ENCODE measurements at places on chromosomes 16 and 17.

- DNase-seq, result no peak
Observed at GRCh38 chr16:70681382-70682238, 4.2 kb downstream of the MTSS2 start.

- no peak for DNase-seq
Observed at GRCh38 chr16:89705006-89705405, 3.5 kb upstream of the SPATA2L start.

DNA sequence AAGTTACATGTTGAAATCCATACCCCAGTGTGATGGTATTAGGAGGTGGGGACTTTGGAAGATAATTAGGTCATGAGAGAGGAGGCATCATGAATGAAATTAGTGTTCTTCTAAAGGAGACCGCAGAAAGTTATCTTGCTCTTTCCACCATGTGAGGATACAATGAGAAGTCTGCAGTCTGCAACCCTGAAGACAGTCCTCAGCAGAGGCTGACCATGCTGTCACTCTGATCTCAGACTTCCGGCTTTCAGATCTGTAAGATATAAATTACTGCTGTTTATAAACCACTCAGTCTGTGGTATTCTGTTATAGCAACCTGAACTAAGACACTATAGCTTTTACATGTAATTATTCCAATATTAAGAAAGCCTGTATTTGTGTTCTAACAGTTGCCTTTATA lies 116.7 kb upstream of the CES5A start:
- no peak for DNase-seq

DNA sequence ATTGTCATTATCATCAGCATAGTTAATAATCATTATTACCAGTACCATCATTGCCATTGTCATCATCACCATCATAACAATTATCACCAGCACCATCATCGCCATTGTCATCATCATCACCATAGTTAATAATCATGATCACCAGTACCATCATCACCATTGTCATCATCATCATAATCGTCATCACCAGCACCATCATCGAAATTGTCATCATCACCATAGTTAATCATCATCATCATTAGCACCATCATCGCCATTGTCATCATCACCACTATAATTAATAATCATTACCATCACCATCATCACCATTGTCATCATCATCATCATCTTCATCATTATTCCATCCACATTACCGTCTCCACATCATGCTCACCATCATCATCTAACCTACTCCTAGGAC lies 13.5 kb downstream of the PDILT start:
- no peak for DNase-seq

DNA sequence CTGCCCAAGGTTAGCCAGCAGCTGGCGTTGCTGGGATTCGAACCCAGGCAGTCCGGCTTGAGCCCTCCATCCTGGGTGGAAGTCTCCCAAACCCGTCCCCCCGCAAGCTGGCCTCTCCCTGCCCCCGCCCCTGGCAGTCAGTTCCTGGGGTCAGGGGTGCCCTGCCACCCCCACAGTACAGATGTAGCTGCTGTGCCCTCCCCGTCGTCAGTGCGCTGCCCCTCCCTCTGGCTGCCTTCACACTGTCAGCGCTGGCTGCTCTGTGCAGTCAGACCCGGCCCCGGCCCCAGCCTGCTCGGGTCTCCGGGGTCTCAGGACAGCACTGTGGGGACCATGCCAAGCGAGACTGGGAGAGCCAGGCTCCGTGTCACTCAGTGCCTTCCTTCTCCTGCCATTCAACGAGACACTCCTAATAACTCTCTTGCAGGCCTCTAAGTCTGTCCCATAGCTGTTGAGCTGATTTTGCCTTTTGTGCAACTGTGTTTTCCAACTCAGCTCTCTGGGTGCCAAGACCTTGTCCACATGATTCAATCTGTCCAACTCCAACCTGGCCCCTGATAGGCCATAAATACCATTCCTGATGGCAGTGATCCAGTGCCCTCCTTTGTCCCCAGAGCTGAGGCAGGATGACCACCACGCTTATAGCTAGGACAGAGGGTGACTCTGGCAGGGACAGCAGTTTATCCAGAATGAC lies 55.5 kb upstream of the IL34 start:
- DNase-seq, result no peak

GRCh38 chr17:7114875-7115614 lies 423 bp upstream of the ASGR2 start:
- no peak for DNase-seq

- no peak for DNase-seq
Observed at GRCh38 chr16:78689536-78689935, 590.1 kb downstream of the WWOX start.

- DNase-seq, result no peak
Observed at GRCh38 chr16:67864594-67864993, 8.3 kb upstream of the EDC4 start.

GRCh38 chr16:22788193-22788530 lies 25.8 kb upstream of the HS3ST2 start:
- DNase-seq, result no peak

DNA sequence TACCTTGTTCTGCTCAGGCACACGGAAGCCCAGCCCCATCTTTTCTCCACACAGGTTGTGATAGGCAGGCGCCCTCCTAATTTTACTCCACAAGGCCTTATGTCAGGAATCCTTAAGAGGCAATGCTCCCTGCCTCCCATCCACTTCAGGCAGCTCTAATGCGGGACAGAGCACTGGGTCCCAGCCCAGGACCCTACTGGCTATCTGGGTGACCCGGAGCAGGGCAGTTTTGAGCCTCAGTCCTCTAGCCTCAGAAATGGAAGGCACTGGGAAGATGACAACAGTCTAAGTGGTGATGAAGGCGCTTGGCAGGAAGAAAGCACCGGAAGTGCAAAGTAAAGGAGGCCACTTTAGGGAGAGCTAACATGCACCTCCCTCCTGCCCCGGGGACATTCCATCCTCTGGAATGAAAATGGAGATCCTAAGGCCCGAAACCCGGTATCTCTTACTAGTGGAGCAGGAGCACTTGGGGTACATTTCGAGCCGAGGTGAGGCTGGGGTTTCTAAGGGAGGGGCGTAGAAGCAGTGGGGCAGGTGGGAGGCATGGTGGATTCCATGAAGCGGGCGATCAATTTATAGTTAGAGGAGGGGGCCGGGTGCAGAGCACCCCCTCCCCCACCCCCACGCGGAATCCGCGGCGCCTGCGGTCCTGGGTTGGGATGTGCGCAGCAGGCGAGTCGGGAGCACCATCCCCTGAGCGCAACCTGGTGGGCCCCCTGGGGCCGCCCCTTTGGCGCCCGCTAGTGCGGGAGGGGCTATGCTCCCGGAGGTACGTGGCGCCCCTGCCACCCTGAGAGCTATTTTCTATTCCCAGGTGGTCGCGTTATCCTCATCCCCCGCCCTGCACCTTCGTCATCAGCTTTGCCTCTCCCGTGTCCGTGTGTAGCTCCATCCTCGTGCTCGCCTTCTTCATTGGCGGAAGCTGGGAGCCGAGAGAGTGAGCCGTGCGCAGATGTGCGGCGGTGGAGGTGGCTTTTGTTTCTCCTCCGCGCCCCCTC lies 4.9 kb downstream of the MT1F start:
- no peak for DNase-seq

DNA sequence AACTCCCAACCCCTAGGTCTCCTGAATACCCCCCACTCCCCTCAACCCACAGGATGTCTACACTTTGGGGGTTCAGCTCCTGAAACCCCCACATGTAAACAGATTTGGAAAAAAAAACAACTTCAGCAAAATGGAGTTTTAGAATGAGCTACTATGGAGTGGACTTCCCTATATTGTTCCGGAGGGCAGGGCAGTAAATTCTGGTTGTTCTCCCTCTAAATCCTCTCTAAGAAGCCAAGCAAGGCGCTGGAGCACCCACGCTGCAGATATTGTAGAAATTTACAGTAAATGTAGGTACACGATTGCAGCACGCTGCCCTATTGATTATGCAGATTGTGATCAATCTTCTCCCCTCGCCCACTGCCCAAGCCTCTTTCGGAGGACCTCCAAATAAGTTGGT lies 8.5 kb upstream of the ZFHX3 start:
- DNase-seq, result no peak

DNA sequence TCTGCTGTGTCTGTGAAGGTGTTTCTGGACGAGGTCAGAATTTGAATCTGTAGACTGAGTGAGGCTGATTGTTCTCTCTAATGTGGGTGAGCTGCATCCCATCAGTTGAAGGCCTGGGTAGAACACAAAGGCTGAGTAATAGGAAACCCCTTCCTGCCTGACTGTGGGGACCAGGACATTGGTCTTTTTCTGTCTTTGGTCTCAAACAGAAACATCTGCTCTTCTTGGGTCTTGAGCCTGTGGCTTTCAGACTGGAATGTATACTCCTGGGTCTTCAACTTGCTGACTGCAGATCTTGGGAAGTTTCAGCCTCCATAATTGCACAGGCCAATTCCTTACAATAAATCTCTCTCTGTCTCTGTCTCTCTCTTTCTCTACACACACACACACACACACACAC lies 19.6 kb upstream of the LRRC75A start:
- DNase-seq, result no peak

DNA sequence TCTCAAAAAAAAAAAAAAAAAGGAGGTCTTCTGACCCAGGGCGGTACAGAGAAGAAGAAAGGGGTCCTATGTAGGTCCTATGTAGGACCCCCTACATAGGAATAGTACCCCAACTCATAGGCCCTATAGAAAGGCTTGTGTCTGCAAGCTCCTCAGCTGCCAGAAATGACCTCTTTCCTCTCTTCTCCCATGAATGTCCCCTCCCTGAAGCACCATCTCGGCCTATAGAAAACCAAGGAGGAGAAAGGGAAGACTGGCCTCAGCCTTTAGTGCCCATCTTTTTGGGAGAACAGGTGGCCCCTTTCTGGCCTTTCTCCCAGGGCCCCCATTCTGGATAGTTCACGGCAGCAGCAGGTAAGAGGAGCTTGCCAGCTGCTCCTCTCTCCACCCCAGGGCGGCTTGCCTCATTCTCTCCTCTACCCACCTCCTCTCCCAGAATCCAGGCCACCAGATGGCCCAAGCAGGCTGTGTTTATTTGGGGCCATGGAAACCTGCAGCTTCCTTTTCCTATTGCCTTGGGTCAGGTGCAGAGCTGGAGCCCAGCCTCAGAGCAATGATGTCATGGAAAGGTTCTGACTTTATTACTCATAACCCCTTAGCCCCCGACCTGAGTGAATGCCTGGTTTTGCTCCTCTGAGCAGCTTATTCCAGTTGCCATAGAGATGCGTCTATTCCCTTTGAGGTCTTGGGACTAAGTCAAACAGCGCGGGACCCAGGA lies 1.6 kb upstream of the MRPL58 start:
- DNase-seq, result peak; percentile 42

DNA sequence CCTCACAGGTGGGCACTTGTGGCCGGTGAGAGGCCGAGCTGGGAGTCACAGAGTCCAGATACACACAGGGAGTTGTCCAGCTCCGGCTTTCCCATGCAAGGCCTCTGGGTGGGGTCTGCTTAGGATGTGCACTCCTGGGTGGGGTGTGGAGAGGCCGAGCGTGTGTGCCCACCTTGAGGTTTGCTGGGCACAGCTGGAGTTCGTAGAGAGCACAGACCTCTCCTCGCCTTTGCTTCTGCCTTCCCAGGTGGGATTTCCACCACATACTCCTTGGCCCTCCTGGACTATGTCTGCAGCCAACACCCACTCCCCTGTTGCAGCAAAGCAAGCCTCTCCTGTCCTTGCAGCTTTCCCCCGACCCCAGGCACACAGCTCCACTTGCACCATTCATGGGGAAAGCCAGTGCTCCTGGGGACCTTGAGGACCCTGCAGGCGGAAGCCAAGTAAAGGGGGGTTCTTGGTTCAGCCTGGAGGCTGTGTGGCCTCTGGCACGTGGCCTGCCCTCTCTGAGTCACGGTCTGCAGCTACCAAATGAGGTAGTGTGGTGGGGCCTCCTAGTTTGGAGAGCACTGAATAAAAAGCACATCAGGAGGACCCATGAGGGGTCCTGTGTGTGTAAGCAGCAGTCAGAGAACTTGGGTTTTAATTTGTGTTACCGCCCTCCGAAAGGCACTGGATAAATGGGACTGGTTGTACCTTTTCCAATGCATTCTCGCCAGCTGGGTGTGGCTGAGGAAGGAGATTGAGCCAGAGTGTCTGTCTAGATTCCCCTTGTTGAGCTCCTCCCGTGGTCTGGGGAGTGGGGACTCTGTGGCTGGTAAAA lies 31.5 kb downstream of the MPRIP start:
- DNase-seq, result no peak

- DNase-seq, result peak; percentile 5
Observed at GRCh38 chr17:79612468-79613194, 1.8 kb upstream of the RBFOX3 start.

DNA sequence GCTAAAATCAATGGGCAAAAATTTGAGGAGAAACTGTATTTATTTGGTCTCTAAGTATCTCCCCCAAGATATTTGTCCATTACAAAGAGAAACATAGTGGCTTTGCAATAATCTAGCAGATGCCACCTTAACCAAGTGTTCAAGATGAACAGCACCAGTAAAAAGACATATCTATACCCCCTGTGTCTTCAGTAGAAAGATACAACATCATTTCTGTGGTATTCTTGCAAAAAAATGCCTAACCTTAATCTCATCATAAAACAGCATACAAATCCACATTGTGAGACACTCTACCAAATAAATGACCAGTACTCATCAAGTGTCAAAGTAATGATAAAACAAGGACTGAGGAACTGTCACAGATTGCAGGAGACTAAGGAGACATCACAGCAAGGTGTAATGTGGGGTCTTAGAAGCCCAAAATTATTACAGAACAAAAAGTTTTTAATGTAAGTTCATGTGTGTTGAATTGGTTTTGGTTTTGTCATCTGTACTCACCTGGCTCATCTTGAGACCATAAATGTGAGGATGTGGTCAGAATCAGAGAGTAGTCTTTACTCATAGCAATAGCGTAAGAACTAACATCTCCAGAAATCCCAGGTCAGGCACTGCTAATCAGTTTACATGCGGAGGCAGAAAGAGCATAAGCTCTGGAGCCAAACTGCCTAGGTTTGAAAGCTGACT lies 77.2 kb downstream of the AATF start:
- DNase-seq, result no peak

- peak; percentile 92 for DNase-seq
Observed at GRCh38 chr17:60506312-60506711, 19.7 kb downstream of the APPBP2 start.

DNA sequence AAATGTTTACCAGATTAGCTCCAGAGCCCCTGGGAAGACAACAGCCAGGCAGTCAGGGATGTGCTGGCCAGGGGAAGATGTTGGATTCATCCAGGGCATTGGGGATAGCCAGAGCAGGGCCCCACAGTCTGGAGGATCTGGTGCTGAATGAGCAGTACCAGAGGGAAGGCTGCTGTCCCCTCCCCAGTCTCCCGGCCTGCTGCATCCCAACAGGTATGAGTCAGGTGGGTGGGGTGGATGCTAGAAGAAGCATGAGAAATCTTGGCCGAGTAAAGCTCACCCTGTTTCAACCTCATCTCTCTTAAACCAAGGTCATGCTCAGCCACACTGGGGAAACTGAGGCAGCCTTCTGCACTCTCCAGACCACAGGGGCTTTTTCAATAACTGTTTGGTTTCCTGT lies 71.9 kb upstream of the SEC14L1 start:
- no peak for DNase-seq

GRCh38 chr16:17072104-17072503 lies 398.7 kb downstream of the XYLT1 start:
- peak; percentile 50 for DNase-seq

GRCh38 chr17:557371-557770 lies 157.3 kb downstream of the VPS53 start:
- DNase-seq, result peak; percentile 63
